ENCODE measurements at places on chromosomes 4 and X.

DNA sequence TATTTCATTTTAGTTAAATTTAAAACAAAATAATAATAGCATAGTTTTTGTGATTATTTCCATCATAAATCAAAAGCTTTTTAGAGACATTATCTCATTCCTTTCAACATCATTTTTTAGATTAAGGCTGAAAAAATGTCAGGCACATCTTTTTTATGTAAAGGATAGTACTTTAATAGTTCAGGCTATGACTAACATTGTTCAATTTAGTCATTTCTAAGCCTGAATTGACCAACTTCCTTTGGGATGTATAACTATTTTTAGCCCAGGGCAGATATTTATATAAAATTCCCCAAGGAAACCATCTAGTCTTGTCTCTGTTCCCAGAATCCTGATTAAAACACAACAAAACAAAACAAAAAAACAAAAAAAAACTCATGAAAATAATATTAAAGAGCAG lies 145.6 kb upstream of the PCDH18 start:
- DNase-seq, result no peak

DNA sequence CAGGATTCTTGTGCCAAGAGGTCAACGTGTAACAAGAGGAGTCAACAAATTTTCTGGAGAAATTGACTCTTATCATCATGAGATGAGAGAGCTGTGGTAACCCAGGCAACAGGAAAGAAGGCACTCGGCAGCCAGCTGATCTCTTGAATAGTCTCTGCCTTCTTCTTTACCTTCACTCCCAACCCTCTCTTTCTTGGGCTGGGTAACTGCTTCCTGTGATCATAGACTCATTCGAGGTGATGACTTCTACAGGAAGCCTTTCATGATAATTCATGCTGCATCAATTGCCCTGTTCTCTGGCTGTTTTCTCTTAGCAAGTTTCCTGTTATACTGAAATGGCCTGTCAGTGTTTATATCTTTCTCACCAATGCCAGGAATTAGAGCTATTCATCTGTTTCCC lies 70.8 kb upstream of the FSTL5 start:
- DNase-seq, result no peak

GRCh38 chr4:15694431-15694830 lies 8.4 kb upstream of the BST1 start:
- DNase-seq, result no peak

DNA sequence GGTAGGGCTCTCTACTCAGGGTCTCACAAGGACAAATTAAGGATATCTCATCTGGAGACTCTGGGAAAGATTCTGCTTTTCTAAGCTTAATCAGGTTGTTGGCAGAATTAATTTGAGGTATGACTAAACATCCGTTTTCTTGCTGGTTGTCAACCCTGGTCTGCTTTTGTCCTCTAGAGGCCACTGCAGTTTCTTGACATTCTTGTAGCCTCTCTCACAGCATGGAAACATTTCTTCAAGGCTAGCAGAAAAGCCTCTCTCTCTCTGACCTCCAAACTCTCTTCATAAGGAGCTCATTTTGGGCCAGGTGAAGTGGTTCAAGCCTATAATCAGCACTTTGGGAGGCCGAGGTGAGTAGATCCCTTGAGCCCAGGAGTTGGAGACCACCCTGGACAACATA lies 749.5 kb upstream of the PCDH7 start:
- DNase-seq, result no peak

GRCh38 chrX:74246524-74246923 lies 57.5 kb upstream of the ZCCHC13 start:
- DNase-seq, result no peak
